ACHN (cell line): ENCODE measurements at places on chromosomes 7 and 10.

- no peak for DNase-seq
Observed at GRCh38 chr7:28165261-28165660, 15.3 kb downstream of the JAZF1 start.

DNA sequence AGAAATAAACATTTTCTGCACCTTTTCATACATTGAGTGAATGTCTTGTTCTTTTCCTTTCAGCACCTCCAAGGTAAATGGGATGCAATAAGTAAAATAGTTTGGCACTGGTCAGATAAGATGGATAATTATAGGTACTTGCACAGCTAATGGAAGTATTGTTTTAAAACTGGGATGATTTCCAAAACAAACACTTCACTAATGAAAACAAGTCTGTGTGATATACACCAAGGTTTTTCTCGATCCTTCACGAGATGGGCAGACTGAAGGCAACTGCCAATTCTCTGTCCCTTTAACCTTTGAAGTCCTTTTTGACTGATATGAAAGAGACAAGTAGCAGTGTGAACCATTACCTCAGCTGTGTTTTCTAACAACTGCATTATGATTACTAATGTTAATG, 423.8 kb downstream of the GFRA1 start:
- DNase-seq, result no peak

DNA sequence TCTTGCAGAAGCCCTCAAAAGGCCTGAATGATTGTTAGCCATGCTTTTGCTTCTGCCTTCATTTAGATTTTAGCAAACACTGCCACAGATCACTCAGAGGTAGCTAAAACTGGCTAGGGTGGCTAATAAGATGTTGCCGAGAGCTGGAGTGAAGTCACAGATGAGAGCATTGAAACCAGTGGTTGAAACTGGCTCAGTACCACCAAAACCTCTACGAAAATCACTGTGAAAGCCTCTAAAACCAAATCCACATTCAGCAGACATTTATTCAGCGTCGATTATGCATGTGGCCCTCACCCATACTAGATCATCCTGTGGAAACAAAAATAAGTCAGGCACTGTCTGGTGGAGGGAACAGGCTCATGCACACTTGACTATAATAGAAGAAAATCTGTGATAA, 50.8 kb downstream of the PIK3CG start:
- DNase-seq, result no peak

DNA sequence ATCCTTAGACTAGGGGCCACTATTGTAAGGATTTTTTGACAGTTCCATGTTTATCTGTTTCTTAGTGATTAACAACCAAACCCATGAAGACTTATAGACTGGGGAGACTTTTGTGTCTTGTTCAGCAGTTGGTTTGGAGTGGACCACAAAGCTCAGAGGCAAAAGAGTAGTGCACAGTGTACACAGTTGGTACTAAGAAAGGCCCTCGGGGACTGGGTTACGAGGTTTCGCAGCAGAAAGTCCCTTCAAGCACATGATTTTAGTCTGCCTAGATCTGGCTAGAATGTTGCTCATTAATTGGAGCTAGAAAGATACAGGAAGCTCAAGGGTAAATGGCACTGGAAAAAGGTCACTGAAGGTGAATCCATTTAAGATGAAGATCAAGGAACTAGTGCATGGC, 35.4 kb downstream of the CDK14 start:
- DNase-seq, result no peak

DNA sequence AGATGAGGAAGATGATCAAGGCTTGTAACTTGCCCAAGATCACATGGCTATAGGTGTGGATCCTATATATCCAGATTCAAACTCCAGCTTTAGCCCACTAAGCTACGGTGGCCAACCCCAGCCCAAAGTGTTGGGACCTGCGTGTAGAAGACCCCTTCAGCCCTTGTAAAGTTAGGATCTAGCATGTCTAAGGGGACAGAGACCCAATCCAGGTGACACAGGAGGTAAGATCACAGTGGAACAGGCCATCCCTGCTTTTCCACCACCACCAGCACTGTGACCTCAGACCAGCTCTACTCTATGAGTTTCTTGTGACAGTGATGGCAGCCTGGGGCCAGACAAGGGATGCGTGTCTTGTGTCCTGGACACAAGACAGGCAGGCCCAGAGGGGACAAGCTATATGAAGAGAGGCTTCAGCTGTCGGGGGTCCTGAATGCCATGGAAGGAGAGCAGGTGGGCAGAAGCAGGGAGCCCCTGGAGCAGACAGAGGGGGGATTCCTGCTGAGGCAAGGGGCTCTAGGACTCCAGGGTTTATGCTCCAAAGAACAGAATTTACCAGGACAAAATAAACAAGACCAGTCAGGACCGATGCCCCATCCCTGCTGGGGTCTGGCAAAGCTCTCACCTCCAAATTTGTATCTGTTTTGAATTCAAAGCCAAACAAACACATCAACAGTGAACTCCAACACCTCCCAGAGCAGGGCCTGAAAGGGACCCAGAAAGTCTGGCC, 10.4 kb downstream of the GPRIN2 start:
- no peak for DNase-seq

GRCh38 chr7:131231381-131232220, 96.1 kb upstream of the MKLN1 start:
- no peak for DNase-seq

GRCh38 chr10:11642566-11642965, 31.1 kb upstream of the USP6NL start:
- no peak for DNase-seq

DNA sequence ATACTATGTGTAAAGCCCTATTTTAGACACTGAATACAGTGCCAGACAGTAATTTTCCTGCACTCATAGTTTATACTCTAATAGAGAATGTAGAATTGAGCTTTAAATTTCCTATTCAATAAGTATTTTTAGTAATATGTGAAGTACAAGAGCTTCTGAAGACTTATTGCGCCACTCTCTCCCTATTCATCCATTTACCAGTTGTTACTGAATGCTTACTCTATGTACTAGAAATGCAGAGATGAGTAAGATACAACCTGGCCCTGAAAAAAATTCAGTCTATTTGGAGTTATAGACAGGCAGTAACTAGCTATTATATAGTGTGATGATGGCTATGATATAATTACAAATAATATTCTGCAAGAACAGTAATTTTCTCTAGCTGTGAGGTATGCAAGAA, 98.8 kb downstream of the ADK start:
- no peak for DNase-seq

- no peak for DNase-seq
Observed at GRCh38 chr10:94858005-94858404, 80.5 kb upstream of the CYP2C9 start.

DNA sequence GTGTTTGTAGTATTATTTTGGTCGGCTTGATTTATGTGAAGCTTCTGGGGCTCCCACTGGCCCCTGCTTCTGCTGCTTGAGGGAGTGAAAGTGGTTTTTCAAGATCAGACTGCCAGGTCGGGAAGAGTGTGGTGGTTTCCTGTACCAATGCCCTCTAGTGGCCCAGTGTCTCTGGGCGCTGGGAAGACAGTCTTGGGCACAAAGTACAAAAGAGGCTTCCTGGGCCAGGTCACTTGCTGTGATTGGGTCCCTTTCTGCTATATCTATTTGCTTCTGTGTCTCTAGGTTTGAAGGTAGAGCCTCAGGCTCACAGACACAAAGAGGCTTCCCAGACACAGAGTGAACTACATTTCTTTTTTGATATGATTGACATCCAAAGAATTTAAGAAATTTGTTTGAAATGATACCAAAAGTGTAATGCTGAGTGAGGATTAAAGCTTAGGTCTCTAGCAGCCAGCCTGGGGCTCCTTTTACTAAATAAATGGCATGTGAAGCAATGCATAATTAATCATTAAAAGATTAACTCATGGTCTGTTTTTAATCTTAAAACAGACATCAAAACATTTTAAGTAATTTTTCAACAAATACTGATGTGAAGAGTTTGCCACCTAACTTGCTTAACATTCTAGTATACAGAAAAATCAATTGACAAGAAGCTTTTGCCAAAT, 36.3 kb downstream of the ABCB1 start:
- DNase-seq, result peak; percentile 74

- no peak for DNase-seq
Observed at GRCh38 chr10:11017000-11017569, 587 bp upstream of the CELF2 start.

- no peak for DNase-seq
Observed at GRCh38 chr10:94428766-94429707, 26.7 kb downstream of the TBC1D12 start.

GRCh38 chr7:69208276-69208675, 390.0 kb upstream of the AUTS2 start:
- no peak for DNase-seq

DNA sequence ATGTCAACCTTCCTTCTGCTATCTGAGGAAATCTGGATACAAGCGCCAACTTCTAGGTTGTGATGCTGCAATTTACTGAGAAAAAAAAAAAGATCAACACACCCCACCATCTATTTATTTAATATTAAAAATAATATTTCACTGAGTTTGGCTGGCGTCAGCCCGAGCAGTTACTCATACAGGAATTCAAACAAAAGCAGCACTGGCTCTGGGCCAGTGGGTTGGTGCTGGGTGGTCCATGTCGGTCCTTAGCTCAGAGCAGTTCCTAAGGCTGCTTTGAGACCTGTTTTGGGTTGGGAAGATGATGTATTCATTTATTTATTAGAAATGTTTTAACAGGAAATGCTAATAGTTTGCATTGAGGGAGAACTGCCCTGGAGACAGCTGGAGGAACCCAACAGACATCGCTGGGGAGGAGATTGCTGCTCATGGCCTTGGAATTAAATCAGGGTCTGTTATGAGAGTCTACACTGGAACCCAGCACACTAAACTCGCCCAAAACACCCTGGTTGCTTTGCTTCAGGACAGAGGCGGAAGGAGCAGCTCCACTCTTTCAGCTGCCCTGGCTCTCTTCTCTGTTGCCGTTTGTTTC, 36.3 kb upstream of the GOT1 start:
- no peak for DNase-seq

DNA sequence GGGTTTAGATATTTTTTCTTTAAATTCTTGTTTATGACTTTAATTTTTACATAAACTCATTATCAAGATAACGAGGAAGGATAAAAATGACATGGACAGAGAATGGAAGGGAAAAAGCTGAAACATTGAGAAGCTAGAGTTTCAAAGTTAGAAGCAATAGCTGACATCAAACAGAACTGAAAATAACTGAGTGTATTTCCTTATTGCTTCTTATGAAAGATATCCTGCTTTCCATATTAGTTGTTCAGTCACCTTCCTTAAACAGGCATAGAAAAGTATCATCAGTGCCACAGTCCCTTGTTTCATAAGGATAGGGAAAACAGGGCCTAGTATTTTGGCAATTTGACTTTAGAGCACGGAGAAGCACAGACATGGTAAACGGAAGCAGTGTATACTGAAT, 460.5 kb upstream of the GHITM start:
- no peak for DNase-seq

- no peak for DNase-seq
Observed at GRCh38 chr7:88321694-88322093, 15.0 kb upstream of the STEAP4 start.

DNA sequence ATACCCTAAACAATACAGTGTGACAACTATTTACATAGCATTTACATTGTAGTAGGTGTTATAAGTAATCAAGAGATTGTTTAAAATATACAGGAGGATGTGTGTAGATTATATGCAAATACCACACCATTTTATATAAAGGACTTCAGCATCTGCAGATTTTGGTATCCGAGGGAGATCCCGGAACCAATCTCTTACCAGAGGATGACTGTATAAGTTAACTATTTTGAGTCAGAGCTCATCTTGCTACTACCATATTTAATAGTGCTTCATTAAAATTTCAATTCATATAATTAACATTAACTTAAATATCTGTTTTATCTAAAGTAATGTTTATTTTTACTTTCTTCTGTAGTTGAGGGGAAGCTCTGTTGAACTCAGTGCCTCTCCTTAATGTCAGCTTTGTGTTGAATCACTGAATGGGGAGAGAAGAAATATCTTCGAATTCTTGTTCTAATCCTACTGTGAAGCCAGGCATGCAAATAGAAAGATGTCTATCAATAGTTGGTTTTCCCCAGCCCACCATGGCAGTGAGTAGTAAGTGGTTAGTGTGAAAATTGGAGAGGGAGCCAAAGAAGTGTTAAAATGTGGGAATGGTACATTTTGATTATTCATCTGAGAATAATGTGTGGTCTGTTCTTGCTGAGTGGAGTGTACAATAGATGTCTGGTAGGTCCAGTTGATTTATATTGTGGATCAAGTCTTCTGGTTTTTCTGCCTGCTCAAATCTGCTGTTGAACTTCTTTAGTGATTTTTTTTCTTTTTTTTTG, 90.1 kb upstream of the CYP26C1 start:
- no peak for DNase-seq

DNA sequence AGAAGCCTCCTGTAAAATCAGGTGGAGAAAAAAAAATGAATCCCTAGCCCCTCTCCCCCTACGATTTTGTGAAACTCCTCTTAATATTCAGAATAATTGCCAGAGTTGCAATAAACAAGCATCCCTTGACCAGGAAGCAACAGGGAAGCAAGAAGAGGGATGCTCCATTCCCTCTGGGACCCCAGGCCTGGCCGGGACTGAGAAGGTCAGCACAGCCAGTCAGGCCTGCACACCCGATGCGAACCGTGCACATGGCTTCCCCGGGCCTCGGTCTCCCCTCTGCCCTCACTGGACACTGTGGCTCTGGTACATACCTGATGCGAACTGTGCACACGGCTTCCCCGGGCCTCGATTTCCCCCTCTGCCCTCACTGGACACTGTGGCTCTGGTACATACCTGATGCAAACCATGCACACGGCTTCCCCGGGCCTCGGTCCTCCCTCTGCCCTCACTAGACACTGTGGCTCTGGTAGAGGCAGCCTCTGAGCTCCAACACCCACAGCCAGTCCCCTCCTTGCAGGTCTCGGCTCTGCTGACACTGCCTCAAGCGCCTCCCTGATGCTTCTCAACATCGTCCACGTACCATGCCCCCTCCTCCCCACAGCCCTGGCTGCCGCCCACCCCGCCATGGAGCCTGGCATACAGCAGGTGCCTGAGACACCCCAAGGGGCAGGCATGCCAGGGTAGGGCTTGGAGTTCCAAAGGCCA, 138.6 kb downstream of the DIP2C start:
- DNase-seq, result no peak

- no peak for DNase-seq
Observed at GRCh38 chr10:74084955-74085354, 65.7 kb downstream of the AP3M1 start.

GRCh38 chr7:81873559-81873958, 103.7 kb upstream of the HGF start:
- DNase-seq, result no peak

- no peak for DNase-seq
Observed at GRCh38 chr10:126439942-126440341, 51.7 kb upstream of the ADAM12 start.

DNA sequence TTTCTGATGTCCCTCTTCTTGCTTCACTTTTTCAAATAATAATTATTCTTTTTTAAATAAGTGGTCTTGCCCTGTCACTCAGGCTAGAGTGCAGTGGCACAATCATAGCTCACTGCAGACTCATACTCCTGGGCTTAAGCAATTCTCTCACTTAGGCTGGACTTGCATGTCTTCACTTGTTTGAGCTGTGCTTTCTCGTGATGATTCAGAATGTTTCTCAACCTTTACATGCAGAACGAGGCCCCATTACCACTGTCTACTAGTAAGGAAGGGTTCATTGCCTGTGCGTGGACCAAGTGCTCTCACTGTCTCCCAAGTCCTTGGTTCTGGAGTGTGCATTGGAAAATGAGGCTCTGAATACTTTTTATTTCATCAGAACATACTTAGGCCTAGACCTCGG, 468.6 kb upstream of the COBL start:
- DNase-seq, result no peak
